ENCODE measurements at places on chromosomes 13 and 19. TPM values are rescaled to one million over a fixed set of nuclear protein-coding genes. Genes with fewer than 3 reads are reported as not detected.
A peak's percentile ranks its signal among the peaks of the same experiment; 100 is the strongest.

- DNase-seq: peak; percentile 50
These were observed 24.1 kb downstream of the SLC25A30 start for GRCh38 chr13:45393941-45394570.

- no peak for DNase-seq
These were observed 20.0 kb upstream of the UPF3A start for GRCh38 chr13:114261328-114261965.

GRCh38 chr13:88648598-88649373 lies 977.6 kb downstream of the SLITRK5 start:
- DNase-seq: no peak

DNA sequence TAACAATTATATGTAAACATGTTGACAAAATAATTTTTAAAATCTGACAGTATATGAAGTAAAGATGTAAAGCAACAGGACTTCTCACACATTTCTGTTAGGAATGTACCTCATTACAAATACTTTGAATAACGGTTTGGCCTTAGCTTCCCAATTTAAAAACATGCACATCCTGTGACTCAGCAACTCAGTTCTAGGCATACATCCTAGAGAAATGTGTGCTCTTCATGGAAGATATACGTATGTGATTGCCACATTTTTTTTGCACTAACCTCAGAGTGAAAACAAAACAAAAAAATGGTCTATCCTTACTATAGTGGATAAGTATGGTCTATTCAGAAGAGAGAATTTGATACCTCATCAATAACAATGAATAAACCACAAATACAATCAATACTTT lies 314.6 kb downstream of the LIG4 start:
- no peak for DNase-seq

DNA sequence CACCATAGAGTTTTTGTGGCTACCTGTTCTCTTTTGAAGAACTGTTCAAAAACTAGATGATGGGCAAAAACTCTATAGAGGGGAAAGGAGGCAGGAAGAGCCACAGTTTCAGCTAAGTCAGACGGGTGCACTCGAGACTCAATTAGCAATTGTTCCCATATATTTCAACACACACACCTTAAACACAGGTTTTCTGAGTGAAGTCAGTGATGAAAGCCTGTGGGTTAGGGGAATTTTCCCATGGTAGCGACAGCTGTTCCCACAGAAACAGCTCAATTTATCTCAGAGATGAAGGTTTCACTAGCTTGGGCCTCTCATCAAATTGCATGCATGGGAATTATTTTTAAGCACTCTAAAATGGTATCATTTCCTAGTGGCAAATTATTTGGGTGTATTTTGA lies 143.4 kb downstream of the ZIC5 start:
- no peak for DNase-seq

- no peak for DNase-seq
These were observed 21.3 kb downstream of the SLC46A3 start for GRCh38 chr13:28697441-28697840.

DNA sequence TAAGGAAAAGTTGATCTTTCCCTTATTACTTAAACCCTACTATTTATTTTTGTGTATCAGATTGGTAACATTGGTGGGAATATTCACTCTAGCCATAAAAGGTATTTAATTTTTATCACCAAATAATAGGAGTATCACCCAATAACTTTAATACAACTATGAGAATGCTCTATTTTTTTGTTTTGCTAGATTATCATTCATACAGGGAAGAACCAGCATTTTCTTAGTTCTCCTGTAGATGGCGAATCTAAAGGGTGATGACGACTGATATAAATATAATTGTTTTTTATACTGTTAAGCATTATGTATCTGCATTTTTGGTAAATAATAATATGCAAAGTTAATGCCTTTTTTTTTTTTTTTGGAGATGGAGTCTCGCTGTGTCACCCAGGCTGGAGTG lies 7.9 kb upstream of the FRY start:
- DNase-seq: no peak

GRCh38 chr13:27384285-27384684 lies 40.1 kb upstream of the GTF3A start:
- DNase-seq: no peak

DNA sequence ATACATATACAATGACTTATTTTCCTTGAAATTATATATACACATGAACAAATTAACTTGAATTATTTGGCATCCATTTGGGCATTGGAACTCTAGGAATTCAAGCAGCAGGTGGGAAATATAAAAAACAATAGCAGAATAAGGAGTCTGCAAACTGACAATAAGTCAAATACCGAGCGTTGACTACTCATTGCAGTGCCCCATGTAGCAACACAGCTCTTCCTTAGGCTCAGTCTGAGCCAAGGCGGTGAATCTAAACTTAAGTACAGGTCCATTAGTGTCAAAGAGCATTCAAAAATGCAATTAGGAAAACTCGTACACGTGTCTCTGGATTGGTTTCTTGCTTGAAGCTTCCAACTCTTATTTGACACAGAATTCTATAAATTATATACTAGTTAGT lies 462.5 kb upstream of the KLF12 start:
- DNase-seq: no peak

DNA sequence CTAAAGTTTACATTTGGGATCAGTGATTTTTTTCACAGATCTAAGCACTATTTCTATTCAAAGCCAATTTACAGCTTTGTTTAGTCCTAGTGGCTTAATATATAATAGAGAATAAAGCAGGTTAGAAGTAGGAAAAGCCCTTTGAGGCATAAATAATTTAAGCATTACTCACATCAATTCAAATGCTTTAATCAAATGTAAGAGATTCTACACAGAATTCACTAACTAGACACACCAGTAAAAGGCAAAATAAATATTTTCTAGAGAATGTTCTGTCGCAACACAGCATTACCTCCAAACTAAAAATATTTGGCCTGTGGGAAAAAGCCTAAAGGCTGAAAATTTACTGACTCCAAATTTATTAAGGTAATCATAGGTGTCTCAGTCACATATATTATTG lies 31.3 kb downstream of the KCTD12 start:
- no peak for DNase-seq

DNA sequence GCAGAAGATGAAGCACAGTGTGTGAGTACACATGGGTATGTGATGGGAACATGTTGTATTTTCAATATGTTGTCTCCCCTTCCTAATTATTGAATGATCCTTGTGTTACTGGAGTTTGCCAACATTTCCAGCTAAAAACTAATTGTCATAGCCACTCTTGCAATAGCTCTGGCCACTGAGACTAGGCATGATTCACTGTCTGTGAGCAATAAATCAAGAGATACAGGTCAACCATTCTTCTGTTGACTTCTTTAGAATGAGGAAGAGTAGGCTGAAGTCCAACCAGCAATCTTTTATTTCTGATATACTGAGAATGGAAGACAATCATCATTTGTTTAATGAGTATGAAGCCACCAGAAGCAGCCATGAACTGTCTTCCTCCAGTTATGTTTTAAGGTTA lies 413.9 kb downstream of the SLITRK5 start:
- DNase-seq: no peak

DNA sequence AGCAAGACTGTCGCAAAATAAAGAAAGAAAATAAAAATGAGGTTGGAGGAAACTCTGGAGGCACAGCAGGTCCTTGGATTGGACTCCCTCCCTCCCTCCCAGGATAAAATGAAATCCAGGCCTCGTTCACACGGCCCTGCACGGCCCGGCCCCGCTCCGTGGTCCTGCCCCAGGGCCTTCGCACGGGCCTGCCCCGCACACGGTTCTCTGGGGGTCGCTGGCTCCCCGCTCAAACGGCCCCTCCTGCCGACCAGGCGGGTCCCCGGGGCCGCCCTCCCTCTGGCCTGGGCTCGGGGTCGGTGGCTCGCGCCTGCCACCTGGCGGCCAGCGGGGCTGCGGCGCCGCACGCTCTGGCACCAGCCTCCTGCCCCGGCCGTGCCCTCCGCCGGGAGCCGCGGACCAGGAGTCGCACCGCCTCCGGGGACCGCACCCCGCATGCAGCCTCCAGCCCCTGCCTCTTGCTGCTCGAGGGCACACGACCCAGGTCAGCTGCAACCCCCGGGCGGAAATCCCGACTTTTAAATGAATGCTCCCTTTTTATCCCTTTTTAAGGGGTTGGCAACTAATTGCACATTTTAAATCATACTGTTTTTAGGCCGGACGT lies 1.5 kb upstream of the WDR18 start:
- DNase-seq: peak; percentile 97

GRCh38 chr19:14439014-14439413 lies 5.9 kb downstream of the PKN1 start:
- DNase-seq: no peak

- no peak for DNase-seq
These were observed 73.7 kb upstream of the MEDAG start for GRCh38 chr13:30832377-30832776.

DNA sequence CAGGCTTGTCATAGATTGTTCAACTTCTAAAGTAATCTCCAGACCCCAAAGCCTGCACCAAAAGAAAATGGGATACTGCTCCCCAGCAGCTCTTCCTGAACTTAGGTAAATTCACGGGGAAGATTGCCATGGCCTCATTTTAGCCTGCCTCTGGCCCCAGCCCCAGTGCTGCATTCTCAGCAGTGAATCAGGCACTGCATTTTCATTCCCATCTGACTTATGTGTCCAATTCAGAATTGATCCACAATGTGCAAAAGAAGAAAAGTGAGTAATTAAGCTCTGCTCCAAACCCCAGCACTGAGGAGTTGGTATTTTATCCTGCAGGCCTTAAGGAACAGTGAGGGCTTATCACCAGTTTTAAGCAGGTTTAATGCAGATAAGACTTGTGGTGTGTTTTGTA lies 176.4 kb downstream of the KCTD12 start:
- no peak for DNase-seq

DNA sequence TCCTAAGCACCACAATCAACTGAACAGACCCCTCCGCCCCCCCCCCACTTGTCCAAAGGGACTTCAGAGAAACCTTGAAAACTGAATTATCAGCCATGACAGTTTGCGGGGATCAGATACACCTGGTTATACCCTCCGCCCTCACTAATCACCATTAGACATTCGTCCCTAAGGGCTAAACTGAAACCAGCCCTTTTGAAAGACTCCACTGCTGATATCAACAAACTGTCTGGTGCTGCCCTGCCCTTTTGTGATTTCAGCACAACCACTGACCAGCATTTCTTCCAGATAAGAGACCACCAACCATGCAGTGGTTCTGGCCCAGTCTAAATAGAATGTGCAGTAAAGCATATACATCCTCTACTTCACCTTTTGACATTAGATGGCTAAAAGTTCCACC lies 1422.9 kb downstream of the EFNB2 start:
- DNase-seq: no peak

GRCh38 chr13:34731486-34731885 lies 210.6 kb upstream of the NBEA start:
- DNase-seq: no peak

DNA sequence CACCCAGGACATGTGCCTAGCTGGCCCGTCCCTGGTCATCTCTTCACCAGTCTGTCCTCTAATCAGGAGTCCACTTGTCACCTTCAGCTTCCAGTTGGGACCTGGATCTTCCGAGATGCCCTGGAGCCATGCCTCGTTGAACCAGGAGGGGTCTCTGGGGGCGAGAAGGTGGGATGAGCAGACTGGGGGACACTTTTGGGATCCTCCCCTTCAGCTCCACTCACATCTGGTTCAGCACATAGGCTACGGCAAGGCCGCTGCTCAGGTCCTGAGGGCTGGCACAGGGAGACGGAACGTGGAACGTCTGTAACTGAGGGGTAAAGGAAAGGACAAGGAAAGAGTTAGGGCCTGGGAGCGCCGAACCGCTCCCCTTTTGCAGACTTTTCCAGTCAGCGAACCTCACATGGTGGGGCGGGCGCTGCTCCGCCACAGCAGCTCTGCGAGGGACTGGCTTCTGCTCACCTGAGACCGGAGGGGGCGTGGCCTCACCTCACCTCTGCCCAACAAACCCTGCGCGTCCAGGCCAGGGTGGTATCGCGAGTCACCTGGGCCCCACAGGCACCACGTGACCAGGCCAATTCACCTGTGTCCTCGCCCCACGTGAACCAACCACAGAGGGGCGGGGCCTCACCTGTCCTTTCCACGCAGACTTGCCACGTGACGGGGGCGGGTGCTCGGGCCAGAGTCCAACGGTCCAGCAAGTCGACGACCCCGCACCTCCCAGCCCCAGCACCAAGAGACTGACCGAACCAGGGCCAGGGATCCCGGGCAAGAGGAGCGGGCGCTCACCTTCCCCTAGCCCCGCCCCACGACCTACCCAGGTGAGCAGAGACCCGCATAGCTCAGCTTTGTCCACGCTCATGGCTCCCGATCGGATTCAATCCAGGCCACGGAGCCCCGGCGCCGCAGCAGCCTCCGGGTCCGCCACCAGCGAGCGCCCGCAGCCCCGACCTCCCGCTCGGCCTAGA lies at the start of gene HOOK2:
Gene HOOK2 (minus strand): TSS at position 965 of the 968 bp plus-strand sequence. CDS start 103 bp downstream, at position 862.
- no peak for DNase-seq

- no peak for DNase-seq
These were observed 13.7 kb downstream of the NRTN start for GRCh38 chr19:5818594-5818993.

- no peak for DNase-seq
These were observed 82.0 kb downstream of the PCDH9 start for GRCh38 chr13:67148161-67148571.

- no peak for DNase-seq
These were observed 911.3 kb upstream of the GPC6 start for GRCh38 chr13:92315265-92315664.

GRCh38 chr19:15419413-15420025 lies 731 bp upstream of the AKAP8L start:
- no peak for DNase-seq

Gene KIR3DL1
- total RNA-seq: not detected

Gene URAD
- total RNA-seq: not detected

Gene MBD3L3
- not detected for total RNA-seq

Gene CCDC70
- total RNA-seq: not detected

Gene ZNF799
- total RNA-seq: 7.3 TPM

Gene ZNF738
- total RNA-seq: 33.0 TPM

Gene USHBP1
- 0.82 TPM for total RNA-seq

Data from frontal cortex (tissue), 4 donors.